Stimulated activated CD4-positive, alpha-beta T cell treated with anti-CD3 and anti-CD28 coated beads, TNF-alpha, amount 100 ng/mL, for 4 hours (primary cell): ENCODE measurements at places on chromosomes 5 and 9.

DNA sequence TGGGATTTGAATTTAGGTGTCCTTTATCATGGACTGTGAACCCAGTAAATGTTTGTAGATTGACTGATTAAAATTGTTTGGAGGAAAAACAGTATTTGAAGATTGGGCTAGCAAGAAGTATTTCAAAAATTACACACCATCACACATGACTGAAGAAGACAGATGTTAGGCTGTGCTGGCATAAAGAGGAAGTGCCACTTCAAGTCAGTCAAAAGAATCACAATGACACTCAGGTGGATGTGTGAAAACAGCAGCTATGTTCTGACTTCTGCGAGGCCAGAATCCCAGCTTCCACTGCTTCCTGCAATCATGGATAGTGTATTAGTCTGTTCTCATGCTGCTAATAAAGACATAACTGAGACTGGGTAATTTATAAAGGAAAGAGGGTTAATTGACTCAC lies 393.3 kb downstream of the DMRT2 start:
- no peak for DNase-seq

- DNase-seq, result no peak
Observed at GRCh38 chr9:16915126-16915831, 44.8 kb upstream of the BNC2 start.

DNA sequence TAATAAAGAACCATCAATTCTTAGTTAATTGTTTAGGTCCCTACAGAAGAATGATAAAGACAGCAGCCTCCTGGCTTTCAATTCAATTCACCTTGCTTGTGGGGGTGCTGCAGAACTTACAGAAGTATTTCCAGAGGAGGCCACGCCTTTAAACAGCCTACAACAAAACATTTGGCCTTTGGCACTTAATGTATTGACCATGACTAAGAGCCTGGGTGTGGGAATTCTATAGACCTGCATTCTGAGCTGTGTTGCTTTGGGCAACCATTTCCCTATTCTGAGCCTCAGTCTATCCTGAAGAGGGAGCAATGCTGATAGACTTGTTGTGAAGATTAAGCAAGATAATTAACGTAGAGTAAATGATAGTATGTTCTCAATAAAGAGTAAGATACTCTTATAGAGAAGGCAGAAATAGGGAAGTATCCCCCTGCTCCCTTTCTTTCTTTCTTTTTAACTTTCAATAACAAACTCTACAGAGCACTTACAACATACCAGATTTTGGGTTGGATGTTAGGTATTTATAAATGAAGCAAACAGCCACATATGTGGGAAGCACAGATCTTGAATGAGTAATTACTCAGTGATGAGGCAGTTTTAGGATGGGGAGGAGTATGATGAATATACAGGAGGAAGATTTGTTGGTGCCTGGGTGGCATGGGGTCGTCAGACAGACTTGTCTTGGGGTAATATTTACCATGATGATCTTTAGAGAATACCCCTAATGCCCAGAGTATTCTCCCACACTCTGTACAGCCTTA lies 28.4 kb downstream of the PAPPA start:
- DNase-seq, result no peak

- peak; percentile 36 for DNase-seq
Observed at GRCh38 chr9:114958021-114958843, 27.8 kb upstream of the TNFSF8 start.

DNA sequence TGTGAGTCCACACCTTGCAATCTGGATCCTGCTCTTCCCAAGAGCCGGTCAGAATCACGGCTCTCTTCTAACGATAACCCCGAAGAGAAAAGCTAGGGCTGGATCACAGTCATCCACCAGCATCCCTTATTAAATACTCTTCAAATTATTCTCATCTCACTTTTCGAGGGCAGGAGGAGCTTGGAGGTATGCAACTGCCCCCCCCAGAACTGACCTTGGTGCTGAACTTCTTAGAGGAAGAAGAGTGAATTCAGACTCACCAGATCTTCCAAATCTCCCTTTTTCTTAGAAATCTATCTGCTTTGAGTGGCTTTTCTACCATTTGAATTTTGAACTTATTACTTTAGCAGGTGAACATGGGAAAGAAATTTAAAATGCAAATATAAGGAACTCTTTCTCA lies 75.7 kb downstream of the MED10 start:
- no peak for DNase-seq

- DNase-seq, result no peak
Observed at GRCh38 chr5:77560677-77561263, 68.7 kb upstream of the WDR41 start.

DNA sequence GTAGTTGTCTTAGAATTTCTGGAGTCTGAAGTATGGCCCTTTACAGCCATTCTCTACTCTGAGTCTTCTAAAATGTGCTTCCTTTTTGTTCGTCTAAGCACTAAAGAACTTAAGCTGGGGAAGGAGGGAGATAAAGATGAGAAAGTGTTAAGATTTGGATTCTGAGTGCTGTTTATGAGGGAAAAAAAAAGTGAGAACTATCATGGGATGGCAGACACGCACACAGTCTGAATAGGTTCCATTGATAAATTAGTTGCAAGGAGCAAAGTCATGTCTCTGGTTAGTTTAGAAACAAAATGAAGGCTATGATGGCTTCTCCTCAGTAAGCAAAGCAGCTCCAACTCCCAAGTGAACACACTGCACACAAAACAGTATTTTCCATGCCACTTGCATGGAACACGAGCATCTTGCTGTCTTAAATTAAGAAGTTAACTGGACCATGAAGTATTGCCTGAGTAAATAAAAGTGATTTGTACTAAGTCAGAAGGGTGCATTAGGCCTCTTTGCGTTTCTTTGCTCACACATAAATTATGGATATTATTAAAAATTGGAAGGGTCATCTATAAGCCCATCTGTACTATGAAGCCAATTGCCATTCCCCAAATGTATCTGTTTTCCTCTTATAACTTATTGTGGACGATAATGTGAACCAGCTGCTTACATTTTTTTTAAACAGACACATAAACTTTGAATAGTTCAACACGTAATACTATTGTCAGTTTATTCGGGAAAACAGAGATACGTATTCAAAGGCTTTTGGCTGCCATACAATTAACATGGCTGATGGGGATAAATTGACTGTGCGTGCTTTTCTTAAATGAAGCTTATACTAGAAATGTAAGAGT lies 199.3 kb downstream of the SGCD start:
- DNase-seq, result no peak

DNA sequence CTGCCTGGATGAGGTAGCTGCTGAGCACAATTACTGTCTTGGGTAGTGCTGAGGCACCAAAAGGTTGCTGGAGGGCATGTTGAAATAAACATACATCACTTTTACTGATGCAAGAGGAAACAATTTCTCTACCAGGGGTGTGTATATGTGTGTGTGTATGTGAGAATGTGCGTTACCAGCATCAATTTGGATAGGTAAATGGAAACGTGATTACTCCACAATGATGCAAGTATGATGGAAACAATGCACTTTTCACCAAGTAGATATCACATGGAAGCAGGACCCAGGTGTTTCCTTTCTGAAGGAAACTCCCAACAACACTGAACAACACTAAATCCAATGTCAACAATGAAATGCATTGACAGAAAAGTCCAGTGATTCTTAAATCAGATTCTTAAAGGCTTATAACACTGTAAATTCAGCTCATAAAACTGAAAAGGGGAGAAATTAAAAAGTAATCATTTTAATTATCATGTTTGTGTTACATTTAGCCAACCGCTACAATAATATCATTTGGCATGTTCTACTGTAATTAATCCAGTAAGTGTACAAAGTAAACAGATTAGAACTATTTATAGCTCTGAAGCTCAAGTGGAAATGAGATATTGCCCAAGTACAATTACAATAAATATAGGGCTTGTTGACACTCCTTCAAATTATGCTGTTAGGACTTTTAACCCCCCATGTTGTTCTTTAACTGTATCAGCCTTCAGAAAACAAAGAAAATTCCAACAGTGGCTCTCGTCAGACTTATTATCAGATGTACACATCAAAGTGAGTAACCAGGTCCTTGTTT lies 25.3 kb downstream of the YIPF5 start:
- no peak for DNase-seq

- no peak for DNase-seq
Observed at GRCh38 chr5:68662804-68663307, 431.0 kb upstream of the SLC30A5 start.

- no peak for DNase-seq
Observed at GRCh38 chr9:85212887-85213286, 528.9 kb downstream of the AGTPBP1 start.

DNA sequence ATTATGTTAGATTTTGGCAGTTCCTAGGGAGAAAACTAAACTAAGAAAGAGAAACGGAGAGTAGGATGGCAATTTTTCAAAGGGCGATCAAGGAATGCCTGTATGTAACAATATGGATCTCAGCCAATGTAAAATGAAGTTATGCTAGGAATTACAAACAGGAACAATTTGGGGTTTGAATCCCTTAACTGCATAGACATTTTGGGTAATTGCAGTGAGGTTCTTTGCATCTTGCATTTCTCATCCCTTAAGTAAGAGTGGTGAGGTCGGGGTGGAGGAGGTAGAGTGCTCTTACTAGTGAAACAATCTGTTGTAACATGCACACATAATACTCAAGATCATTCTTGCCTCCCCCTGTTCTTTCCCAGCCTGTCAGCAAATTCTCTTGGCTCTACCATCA lies 137.6 kb downstream of the NPR3 start:
- DNase-seq, result no peak

DNA sequence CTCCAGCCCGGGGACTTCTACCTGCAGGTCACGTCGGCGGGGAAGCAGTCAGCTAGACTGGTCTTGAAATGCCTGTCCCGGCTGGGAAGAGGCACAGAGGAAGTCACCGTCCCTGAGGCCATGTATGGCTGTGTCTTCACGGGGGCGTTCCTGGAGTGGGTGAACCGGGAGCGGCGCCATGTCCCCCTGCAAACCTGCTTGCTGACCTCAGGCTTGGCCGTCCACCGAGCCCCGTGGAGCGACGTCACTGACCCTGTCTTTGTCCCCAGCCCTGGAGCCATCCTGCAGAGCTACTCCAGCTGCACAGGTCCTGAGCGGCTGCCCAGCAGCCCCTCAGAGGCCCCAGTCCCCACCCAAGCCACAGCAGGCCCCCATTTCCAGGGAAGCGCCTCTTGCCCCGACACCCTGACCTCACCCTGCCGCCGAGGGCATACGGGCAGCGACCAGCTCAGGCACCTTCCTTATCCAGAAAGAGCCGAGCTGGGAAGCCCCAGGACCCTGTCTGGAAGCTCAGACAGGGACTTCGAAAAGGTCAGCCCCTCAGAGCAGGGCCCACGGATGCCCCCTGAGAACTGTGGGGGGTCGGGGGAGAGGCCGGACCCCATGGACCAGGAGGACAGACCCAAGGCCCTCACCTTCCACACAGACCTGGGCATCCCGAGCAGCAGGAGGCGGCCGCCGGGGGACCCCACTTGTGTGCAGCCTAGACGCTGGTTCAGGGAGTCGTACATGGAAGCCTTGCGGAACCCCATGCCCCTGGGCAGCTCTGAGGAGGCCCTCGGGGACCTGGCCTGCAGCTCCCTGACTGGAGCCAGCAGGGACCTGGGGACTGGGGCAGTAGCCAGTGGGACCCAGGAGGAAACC lies 47.8 kb downstream of the PLEKHG4B start:
- no peak for DNase-seq

DNA sequence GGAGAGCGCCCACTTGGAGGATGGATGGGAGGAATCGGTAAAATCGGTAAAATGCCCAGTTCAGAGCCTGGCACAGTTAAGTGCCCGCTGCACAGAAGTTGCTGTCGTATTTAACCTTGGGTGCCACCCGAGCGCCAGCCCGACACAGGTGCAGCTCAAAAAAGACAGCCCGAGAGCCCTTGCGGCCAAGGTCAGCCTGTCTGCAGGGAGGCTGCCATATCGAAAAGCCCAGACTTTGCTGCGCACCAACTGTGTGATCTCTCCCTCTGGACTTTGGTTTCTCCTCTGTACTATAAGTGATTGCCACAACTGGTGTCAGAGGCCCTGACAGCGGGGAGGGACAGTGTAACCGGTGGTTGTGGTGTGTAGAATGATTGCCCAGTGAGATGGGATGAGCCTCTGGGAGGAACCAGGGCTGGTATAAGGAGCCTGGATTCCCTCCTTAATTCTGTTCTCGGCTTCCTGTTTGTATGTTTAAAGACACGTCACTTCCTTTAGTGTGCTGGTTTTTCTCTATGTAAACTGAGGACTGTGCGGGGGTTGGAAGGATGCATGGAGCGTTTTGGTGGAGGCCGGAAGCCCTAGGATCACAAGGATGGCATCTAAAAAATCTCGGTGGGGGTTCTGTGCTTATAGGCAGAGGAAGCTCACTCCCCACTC lies 792 bp downstream of the NTMT1 start:
- DNase-seq, result no peak

DNA sequence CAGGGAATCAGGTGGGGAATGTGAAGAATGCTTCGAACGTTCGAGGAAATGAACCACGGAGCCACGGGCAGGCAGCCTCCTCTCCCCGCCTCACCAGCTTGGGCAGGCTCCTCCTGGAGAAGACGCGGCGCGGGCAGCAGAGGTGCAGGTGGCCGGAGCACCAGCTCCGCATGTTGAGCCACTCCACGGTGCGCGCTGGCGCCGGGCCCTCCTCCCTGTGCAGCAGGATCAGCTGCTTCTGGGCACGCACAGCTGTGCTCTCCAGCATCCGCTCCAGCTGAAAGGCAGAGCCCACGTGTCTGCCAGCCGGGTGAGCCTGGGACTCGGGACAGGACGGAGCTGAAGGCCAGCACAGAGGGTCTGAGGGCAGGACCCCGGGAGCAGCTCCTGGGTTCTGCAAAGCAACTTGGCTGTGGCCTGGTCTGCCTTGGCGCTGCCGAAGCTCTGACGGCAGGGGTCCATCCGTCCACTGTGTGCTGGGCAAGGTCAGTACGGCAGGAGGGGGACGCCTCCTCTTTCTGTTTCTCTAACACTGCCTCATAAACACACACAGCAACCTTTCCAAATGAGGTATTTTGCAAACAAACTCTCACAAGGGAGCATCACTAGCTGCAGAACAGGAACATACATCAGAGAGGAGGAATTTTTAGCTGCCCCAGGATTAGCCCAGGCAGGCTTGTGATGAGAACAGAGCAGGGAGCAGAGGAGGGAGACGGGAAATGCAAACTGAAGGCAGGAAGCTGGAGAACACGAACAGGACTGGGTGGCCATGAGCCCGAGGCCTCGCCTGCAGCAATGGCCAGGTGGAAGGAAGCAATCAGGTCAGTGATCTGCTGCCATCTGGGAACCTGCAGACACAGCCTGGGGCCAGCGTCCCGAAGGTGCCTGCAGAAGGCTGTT lies 20.1 kb upstream of the NSMF start:
- no peak for DNase-seq

GRCh38 chr9:18338042-18338441 lies 135.9 kb upstream of the ADAMTSL1 start:
- no peak for DNase-seq
